RCC 7860 (cell line): ENCODE measurements at places on chromosomes 4 and X.

GRCh38 chrX:111467896-111468295, 43.5 kb upstream of the SERTM2 start:
- DNase-seq = no peak

DNA sequence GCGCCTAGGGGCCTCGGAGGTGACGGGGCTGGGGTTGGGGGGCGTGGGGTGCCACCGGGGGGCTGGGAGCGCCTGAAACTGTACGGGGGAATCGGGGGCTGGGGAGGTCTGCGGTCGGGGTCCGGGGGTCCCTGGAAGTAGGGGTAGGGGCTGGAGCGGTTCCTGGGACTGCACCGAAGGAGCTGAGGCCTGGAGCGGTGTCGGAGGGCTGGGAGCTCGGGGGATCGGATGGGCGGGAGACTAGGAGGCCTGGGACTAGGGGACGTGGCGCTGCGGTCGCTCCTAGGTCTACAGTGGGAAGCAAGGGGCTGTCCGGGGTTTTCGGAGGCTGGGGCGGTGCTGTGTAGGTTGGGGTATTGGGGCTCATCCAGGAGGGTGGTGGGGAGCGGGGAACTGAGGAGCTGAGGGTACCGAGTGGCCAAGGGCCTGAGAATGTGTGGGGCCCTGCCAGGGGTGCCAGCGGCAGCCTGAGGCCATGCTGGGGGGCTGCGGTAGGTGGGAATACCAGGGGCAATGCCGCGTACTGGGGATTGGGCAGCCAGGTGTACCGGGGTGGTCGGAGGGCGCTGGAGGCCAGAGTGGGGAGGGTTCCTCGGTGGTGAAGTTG, 562 bp downstream of the AKAP17A start:
- DNase-seq = no peak

- DNase-seq = no peak
Observed at GRCh38 chr4:172489861-172490260, 676.7 kb downstream of the GALNTL6 start.

GRCh38 chr4:113059449-113060182, 10.2 kb downstream of the ANK2 start:
- DNase-seq = no peak

DNA sequence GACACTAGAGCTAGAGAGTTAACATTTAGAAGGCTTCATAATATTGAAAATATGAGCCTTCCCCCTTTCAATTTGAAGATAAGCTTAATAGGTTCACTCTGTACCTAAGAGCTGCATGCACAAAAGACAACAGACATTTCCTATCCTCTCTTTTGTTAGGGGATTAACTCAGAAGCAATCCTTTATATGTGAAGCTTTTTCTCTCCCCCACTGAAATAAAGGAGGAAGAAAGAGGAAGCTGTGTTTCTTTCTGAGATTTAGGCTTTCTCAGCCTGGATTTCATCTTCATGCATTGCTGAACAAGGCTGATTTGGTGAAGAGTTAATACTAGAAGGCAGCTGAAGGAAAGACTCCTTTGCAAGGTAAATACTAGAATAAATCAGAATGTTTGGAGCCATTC, 21.0 kb upstream of the CABS1 start:
- no peak for DNase-seq
